Endodermal cell (in vitro differentiated cells): ENCODE measurements at places on chromosomes 5 and 9. TPM values are rescaled to one million over a fixed set of nuclear protein-coding genes. Genes with fewer than 3 reads are reported as not detected.

FBP2 gene
- total RNA-seq, result not detected in 3 replicates

CAPSL gene
- total RNA-seq, result not detected in 3 replicates

MAMDC2 gene
- total RNA-seq, result 0.44 to 1.4 TPM (median 0.44 TPM) in 3 replicates

HEMGN gene
- not detected in 2 replicates for total RNA-seq

TERT gene
- total RNA-seq, result 7.7 and 9.8 TPM in 2 replicates

RUSC2 gene
- total RNA-seq, result 17.2 and 18.1 TPM in 2 replicates

FGD3 gene
- total RNA-seq, result 0.33 to 1.4 TPM (median 0.40 TPM) in 3 replicates

FIBCD1 gene
- 3.5 and 3.7 TPM in 2 replicates for total RNA-seq

DNA sequence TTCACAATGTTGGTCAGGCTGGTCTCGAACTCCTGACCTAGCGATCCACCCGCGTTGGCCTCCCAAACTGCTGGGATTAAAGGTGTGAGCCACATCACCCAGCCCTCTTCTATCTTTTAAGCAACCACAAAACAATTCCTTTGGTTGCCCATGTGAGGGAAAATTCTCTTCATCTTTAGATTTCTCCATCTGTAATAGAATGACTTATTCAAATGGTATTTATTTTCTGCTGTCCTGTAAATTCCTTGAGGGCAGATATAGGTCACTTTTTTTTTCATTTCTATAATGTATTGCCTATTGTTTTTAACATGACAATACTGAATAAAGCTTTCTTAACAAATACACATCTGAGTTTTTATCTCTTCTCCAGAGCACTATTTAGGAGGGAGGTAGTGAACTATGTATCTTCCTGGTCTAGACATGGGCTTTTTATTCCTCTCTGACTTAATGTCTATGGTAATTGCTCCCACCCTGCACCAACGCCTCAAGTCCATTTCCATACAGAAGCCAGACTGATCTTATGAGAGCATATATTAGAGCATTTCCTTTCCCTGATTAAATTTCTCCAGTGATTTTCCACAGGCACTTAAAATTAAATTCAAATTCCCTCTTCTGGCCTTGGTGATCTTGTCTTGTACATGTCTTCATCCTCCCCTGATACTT is 595.6 kb downstream of the CAAP1 start:
- no peak for DNase-seq
- H3K4me1 ChIP-seq, result no peaks in the 10 kb centered on the region

DNA sequence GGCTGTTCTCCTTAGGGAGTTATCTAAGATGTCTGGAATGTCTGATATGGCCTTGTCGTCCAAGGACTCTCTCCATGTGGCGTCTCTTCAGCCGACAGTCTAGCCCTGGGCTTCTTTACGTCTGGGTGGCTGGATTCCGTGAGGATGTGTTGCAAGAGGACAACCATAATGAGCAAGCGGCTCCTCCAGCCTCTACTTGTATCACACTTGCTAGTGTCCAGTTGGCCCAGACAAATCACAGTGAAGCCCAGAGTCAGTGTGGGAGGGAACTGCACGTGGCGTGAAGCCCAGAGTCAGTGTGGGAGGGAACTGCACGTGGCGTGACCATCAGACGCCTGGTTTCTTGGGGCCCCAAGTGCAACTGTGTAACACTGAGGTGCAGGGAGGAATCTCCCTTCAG is 61.1 kb downstream of the COL23A1 start:
- H3K27ac ChIP-seq, result no peak overlapping the region
- H3K36me3 ChIP-seq, result no peaks in the 10 kb centered on the region
- H3K4me1 ChIP-seq, result peaks cover 13% of the 10 kb centered on the region
- DNase-seq, result no peak

GRCh38 chr9:15696979-15697378 is 144.1 kb downstream of the CCDC171 start:
- no peak overlapping the region for H3K4me3 ChIP-seq
- H3K36me3 ChIP-seq, result no peaks in the 10 kb centered on the region
- H3K27me3 ChIP-seq, result no peaks in the 10 kb centered on the region
- DNase-seq, result no peak

DNA sequence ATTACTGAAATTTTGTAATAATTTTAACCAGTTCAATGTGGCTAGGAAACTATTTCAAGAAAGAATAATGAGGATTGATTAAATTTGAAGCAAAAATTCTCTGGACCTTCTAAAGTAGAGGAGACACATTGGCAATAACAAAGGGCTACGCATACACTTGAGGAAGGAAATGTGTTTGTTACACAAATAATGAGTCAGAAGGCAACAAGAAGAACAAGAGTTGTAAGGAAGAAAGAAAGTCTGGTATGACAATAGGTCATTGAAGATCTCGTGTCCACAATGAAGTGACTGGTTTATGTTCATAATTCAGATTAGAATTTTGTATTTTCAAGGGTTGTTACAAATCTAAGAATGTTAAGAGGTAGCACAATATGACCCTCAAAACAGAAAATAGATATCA is 25.8 kb downstream of the ST8SIA4 start:
- no peaks in the 10 kb centered on the region for H3K27me3 ChIP-seq
- peaks cover 77% of the 10 kb centered on the region for H3K36me3 ChIP-seq
- no peak for DNase-seq
- no peaks in the 10 kb centered on the region for H3K4me1 ChIP-seq
- no peak overlapping the region for H3K4me3 ChIP-seq

DNA sequence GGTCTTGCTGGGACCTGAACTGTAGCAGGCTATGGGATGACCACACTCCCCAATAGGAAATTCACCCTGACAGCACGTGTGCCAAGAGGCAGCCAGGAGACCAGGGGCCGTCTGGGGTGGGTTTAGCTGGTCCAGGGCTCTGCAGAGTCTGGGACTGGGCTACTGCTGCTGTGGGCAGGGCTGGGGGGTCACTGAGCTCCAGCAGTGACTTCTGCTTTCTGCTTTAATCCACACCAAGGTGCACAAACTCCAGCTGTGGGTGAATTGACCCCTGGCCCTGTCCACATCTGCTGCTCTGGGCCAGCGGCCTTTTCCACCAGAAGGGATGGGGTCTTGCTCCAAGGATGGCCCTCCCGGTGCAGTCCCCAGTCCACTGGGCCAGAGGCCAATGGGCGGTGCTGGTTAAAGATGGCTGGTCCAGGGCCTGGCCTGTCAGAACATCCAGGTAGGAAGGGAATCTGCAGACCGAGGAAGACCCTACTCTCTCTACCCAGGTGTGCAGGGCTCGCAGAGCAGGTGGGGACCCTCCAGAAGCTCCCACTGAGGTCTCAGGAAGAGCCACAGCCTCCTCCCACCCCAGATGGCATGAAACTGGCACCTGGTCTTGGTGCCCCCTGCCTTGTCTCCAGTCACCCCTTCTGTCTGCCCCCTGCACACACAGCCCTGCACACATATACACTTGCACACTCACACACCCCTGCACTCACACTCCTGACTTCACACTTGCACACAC is 28.0 kb downstream of the GLT6D1 start:
- no peaks in the 10 kb centered on the region for H3K36me3 ChIP-seq
- no peaks in the 10 kb centered on the region for H3K4me1 ChIP-seq
- no peak overlapping the region for H3K27ac ChIP-seq
- no peak overlapping the region for H3K4me3 ChIP-seq
- H3K27me3 ChIP-seq, result no peaks in the 10 kb centered on the region
- DNase-seq, result no peak

GRCh38 chr5:135891268-135891667 is 4.4 kb downstream of the IL9 start:
- H3K36me3 ChIP-seq, result no peaks in the 10 kb centered on the region
- H3K4me1 ChIP-seq, result peaks cover 2% of the 10 kb centered on the region
- no peaks in the 10 kb centered on the region for H3K27me3 ChIP-seq

DNA sequence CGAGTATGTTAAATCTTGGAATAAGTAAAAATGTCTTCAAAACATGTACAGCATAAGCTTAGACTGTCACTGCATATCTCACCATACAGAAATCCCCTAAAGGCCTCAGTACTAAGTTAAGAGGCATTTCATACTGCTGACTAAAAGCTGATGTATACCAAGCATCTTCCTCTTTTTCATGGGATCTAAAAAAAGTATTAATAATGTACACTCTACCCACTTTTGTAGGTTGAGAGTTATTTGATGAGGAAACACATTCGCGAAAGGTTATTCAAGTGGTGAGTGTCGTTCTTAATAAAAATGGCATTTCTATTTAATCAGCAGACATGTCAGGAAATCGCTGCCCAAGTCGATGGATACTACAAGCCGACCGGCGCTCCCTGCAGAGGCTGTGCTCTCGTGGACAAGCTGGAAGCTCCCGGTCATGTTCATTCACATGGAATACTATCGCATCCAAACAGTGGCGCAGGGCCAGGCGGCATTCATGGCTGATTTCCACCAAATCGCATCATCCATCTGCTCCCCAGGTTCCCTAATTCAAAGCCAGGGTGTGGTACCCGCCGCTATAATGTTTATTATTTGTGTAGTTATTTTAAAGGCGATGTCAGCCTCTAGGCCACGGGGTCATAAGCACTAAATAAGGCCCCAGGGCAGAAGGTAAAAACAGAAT is 724 bp downstream of the SGTB start:
- H3K27ac ChIP-seq, result no peak overlapping the region
- H3K4me1 ChIP-seq, result no peaks in the 10 kb centered on the region
- peaks cover 8% of the 10 kb centered on the region for H3K36me3 ChIP-seq
- DNase-seq, result peak; percentile 73
- no peaks in the 10 kb centered on the region for H3K27me3 ChIP-seq
